ENCODE measurements at places on chromosomes 2 and 18. TPM values are rescaled to one million over a fixed set of nuclear protein-coding genes. Genes with fewer than 3 reads are reported as not detected.
A peak's percentile ranks its signal among the peaks of the same experiment; 100 is the strongest.

DSG1 gene
- total RNA-seq = not detected

ANKRD30BL gene
- total RNA-seq = not detected

ZNF385B gene
- 1.1 TPM for total RNA-seq

OR6B2 gene
- total RNA-seq = not detected

ALPG gene
- not detected for total RNA-seq

ZEB2 gene
- 9.7 TPM for total RNA-seq

WDFY1 gene
- total RNA-seq = 69.5 TPM

CFAP65 gene
- not detected for total RNA-seq

FAM237A gene
- total RNA-seq = not detected

TMEM169 gene
- 4.3 TPM for total RNA-seq

VWA3B gene
- not detected for total RNA-seq

GRCh38 chr18:70172225-70172624 lies 33.3 kb downstream of the RTTN start:
- peak; percentile 32 for DNase-seq

DNA sequence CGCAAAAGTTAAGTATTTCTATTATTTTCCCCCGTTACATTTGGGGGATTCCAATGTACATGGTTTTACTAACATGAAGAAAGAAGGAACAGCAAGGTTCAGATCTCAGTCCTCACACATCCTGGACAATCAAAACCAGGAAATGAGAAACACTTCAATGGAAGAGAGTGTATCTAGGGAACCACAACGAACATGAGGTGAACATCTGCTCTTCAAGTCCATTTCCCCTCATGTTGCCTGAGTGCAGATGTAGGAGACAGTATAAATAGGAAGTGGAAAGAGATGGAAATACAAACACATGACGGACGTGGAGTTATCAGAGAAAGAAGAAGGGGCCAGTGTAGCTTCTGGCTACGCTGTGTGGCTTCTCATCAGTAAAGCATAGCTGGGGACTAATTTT lies 52.6 kb downstream of the CHN1 start:
- DNase-seq = no peak

- DNase-seq = no peak
Observed at GRCh38 chr2:108970369-108970768, 18.7 kb downstream of the EDAR start.

DNA sequence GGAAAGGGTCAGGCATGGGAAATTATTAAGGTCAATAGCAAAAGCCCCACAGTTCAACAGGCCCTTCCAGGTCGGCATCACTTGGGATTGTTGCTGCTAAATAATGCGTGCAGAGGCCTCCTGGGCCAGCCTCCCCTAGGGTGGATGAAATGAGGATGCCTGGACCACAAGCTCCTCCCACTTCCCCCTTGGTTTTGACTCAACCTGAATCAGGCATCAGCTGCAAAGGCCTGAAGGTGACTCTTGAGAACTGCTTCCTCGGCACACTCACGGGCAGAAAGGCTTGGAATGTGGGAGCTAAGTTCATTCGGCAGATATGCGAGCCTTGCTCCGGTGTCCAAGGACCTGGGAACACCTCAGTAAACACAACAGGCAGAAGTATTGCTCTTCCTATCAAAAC lies 69.3 kb downstream of the MBP start:
- peak; percentile 80 for DNase-seq

DNA sequence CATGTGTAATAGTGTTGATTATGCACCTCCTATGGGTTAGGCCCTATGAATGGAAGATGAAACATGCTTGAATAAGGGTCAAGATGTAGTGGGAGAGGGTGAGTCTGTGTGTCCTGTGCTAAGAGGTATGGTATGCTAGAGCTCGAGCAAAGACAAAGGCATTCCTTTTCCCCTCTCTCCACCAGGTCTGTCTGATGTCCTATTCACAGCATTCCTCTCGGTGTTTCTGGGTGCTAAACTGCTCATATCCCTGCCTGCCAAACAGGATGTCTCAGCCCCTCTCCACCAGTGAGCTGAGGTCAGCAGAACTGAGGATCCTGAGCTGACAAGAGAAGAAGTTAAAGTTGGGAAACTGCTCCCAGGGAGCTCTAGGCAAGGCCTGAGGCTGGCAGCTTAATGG lies 344.9 kb downstream of the TSN start:
- DNase-seq = peak; percentile 51

- no peak for DNase-seq
Observed at GRCh38 chr18:22174341-22175145, 5.2 kb downstream of the GATA6 start.

- DNase-seq = no peak
Observed at GRCh38 chr18:27848336-27848735, 328.6 kb downstream of the CDH2 start.

- peak; percentile 27 for DNase-seq
Observed at GRCh38 chr18:47254341-47254939, 3.0 kb upstream of the SKOR2 start.

DNA sequence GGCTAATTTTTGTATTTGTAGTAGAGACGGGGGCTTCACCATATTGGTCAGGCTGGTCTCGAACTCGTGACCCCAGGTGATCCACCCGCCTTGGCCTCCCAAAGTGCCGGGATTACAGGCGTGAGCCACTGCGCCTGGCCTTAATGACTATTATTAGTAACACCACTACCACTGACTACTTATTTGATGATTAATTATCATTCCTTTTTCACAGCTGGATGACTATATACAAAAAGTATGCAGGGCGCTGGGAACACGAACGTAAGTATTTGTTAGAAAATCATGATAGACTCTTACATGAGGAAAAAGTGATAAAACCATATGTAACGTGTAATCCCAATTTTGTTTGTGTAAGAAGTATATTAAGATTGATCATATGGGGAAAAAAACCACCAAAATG lies 21.6 kb downstream of the DARS1 start:
- DNase-seq = no peak

- DNase-seq = no peak
Observed at GRCh38 chr2:207833251-207833751, 63.6 kb upstream of the FZD5 start.

- no peak for DNase-seq
Observed at GRCh38 chr18:45137087-45137419, 456.4 kb downstream of the SETBP1 start.

DNA sequence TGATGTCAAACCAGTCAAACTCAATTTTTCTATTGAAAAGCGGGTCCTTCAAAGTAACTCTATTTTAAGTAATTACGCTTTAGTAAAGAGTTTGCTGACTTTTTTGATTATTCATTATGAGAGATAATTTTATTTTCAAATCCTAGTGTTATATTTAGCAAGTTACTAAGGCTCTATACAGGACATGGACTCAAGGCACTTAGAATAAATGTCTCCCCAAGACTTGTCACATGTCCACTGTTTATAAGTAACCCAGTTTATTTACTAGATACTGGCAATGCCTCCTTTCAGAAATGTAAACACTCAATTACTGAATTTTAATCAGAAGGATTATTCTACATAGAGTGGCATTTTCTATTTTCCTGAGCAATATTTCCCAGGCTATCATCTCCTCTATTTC lies 638.1 kb downstream of the ERBB4 start:
- DNase-seq = peak; percentile 9

GRCh38 chr2:73285159-73285739 lies 971 bp upstream of the FBXO41 start:
- no peak for DNase-seq

DNA sequence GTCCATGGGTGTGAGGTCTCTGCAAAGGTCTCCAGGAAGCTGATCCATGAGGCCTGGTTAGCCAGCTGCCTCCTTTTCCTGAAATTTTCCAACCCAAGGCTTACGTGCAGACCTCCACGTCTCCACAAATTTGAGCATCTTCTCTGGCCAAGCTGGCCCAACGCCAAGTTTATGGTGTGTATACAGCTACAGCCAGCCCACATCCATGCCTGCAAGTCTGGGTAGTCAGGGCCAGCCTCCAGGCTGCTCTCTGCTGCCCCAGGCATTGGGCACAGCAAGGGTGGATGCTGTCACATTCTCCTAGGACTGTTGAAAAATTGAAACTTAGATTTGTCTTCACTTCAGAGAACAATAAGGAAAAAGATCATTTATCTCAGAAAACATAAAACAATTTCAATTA lies 525.5 kb upstream of the CHAC2 start:
- DNase-seq = no peak

DNA sequence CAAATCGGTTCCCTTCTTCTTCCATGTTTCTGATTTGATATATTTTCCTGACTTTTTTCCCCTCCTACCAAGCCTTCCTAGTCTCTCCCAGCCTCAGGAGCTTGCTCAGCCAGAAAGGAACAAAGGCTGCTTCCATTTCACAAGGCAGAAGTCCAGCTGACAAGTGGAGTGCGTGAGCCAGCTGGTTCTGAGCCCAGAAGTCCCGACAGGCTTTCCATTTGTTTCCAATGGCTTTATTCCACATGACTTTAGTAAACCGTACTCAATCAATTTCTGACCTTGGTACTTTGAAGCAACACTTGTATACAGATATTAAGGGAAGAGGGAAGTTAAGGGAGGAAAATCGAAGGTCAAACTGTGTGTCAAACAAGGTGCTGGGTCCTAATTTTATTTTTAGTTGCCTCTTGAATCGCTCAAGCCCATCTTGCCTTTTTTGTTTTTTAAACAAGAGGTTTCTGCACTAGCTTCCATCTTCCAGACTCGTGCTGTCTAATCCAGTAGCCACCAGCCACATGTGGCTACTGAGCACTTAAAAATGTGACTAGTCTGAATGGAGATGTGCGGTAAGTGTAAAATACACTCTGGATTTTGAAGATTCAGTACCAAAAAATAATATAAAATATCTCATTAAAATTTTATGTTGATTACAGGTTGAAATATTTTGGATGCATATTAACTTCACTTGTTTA lies 36.2 kb downstream of the WIPF1 start:
- peak; percentile 43 for DNase-seq

GRCh38 chr2:27582129-27582694 lies 630 bp upstream of the ZNF512 start:
- no peak for DNase-seq

DNA sequence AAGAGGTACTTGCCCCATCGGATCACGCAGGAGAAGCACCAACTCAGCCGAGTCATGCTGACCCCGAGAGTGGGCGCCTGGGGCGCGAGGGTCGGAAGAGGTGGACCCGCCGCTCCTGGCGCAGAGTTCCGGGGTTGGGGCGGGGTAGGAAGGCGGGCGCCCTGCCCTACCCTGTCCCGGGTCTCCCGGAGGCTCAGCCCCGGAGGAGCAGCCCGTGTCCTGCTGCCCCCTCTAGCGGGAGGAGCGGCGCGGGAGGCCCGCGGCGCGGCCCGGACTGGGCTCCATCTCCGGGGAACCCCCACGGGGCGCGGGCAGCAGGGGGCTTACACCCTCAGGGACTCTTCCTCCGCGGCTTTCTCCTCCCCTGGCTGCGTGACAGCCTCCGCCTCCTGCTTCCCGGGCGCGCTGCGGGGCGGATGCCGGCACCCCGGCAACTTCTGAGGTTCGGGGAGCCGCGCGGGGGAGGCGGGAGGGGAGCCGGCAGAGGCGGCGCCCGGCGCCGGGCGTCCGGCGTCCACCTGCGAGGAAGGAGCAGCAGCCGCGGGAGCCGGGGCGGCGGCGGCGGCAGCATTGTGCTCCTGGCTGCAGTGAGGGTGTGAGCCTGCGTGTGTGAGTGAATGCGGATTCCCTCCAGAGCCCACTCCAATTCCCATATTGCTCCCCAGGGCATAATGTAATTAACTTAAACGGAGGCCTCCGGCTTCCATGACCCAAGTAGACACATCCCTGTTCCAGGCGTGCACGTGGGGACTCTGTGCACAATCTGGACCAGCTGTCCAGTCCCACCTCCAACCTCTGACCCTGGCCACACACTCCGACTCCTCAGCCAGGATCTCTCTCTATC lies 7.6 kb upstream of the TNS1 start:
- no peak for DNase-seq

DNA sequence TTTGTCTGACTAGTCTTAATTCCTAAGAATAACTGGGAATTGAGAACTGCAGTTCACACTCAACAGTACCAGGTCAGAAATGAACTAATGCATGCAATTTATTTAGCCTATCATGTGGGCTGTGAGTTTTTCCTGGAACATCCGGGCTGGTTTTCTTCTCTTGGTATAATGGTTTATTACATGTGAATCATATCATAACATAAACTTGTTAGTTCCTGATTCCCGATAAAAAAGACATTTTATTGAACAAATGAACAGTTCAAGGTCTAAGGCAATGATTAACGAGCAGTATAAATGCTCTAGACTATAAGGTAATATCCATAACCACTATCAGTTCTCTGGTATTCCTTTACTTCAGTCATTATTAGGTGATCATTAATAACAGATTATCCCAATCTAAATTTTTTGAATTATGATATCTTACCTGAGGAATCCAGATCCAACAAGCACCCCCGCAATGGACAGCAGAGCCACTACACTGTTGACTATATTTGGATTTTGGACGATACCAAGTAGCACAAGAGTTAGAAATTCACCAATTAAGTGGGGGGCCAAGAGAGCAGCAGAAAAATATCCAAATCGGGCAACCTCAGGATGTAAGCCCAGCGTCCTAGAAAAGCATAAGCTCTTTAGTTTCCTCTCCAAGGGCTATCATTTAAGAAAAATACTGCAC lies 19.0 kb downstream of the ABCG5 start:
- DNase-seq = no peak

DNA sequence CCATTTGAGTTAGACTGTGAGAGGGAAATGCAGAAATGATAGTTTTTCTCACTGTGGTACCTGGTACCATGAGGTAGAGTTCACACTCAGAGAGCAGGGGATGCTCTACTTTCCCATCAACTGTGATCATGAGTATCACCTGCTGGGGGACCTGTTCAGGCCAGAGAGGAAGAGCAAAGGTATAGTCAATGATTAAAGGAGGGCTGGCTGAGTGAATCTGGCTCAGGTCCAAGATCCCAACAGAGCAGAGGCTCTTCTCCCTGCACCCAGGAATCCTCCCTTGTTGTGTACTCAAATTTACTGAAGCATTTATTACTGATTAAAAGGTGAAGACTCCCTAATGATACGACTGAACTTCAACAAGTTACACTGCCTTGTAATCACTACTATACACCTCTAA lies 104.6 kb upstream of the CHRNA1 start:
- DNase-seq = peak; percentile 54

GRCh38 chr18:79857082-79857671 lies 59.4 kb downstream of the KCNG2 start:
- DNase-seq = peak; percentile 21

GRCh38 chr18:36650906-36651305 lies 177.9 kb downstream of the TPGS2 start:
- peak; percentile 60 for DNase-seq

- no peak for DNase-seq
Observed at GRCh38 chr18:72922895-72923294, 55.1 kb upstream of the NETO1 start.

DNA sequence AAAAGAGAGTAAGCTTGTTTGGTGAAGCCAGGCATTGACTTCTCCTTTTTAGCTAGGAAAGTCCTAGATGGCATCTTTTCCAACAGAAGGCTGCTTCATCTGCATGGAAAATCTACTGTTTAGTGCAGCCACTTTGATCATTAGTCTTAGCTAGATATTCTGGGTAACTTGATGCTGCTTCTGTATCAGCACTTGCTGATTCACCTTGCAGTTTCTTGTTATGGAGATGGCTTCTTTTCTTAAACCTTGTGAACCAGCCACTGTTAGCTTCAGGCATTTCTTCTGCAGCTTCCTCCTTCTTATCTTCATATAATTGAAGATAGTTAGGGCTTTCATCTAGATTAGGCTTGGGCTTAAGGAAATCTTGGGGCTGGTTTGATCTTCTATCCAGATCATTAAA lies 639.7 kb downstream of the TDRD15 start:
- no peak for DNase-seq
